ENCODE measurements at places on chromosomes 1 and 21. TPM values are rescaled to one million over a fixed set of nuclear protein-coding genes. Genes with fewer than 3 reads are reported as not detected.

DNA sequence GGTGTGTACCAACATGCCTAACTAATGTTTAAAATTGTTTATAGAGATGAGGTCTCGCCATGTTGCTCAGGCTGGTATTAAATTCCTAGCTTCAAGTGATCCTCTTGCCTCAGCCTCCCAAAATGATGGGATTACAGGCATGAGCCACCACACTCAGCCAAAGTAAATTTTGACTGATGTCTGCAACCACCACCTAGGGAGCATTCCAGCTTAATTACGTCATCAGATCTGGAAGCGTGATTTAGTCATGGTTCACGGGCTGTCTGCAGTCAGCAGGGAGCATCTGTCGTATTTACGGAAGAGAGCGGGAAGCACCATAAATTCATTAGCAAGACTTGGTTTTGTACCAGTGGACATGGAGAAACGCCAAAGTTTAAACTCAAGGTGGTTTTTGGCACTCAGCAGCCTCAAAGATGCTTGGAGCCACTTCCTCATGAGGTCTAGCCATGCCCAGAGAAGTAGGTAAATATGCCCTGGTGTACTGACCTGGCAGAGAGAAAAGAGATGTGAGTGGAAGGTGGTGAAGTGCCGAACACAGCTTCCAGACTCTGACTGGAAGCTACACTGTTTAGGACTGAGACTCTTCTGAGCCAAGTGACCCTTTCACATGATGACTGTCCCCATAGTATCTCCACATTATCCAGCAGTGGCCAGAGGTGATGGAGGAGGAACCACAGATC lies 60.8 kb upstream of the SLC35F3 start:
- no peak for DNase-seq

GRCh38 chr1:69451196-69451595 lies 116.5 kb upstream of the LRRC7 start:
- no peak for DNase-seq

GRCh38 chr1:2822621-2823145 lies 21.2 kb upstream of the TTC34 start:
- no peak for DNase-seq

The FCRL4 gene
- not detected for total RNA-seq

- DNase-seq, result no peak
These were observed 84.2 kb downstream of the NDUFS5 start for GRCh38 chr1:39110325-39110851.
